Activated gamma-delta T cell treated with anti-CD3 and anti-CD28 coated beads, Interleukin-2, amount 50 U/mL, for 16 hours (primary cell): ENCODE measurements at places on chromosomes 1 and 21.

DNA sequence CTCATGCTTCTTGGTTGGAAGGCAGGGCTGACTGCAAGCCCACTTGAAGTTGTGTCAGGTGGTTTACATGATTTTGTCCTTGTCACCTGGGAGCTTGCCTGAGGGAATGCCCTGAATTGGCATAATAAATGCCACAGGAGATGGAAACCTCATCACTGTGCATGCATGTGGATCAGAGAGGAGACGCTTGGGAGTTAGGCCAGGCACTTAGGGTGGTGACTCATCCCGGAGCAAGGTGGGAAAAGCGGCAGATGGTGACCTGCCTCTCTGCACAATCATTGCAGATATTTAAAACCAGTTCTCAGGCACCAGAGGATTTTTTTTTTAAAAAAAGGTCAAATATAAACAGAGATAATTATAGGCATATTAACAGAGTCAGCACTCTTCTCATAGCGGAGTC is 202.2 kb upstream of the KIAA0040 start:
- DNase-seq = no peak

- no peak for DNase-seq
Observed at GRCh38 chr1:213325482-213325881, 274.4 kb downstream of the RPS6KC1 start.

GRCh38 chr1:193140254-193140653 is 18.4 kb downstream of the CDC73 start:
- no peak for DNase-seq

DNA sequence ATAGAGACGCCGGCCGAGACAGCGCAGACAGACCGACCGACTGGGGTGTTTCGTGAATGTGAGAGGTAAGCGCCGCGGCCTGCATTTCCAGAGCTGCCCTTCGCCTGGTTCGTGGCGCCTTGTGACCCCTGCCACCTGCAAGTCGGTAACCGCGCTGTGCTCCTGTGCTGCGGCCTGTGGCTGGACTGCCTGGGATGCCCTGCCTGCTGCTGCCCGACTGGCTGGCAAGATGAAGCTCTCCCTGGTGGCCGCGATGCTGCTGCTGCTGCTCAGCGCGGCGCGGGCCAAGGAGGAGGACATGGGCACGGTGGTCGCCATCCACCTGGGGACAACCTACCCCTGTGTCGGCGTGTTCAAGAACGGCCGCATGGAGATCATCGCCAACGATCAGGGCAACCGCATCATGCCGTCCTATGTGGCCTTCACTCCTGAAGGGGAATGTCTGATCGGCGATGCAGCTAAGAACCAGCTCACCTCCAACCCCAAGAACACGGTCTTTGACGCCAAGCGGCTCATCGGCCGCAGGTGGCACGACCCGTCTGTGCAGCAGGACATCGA is 150.8 kb downstream of the RRAGC start:
- no peak for DNase-seq

GRCh38 chr1:15733218-15733725 is 2.8 kb upstream of the SLC25A34 start:
- no peak for DNase-seq

DNA sequence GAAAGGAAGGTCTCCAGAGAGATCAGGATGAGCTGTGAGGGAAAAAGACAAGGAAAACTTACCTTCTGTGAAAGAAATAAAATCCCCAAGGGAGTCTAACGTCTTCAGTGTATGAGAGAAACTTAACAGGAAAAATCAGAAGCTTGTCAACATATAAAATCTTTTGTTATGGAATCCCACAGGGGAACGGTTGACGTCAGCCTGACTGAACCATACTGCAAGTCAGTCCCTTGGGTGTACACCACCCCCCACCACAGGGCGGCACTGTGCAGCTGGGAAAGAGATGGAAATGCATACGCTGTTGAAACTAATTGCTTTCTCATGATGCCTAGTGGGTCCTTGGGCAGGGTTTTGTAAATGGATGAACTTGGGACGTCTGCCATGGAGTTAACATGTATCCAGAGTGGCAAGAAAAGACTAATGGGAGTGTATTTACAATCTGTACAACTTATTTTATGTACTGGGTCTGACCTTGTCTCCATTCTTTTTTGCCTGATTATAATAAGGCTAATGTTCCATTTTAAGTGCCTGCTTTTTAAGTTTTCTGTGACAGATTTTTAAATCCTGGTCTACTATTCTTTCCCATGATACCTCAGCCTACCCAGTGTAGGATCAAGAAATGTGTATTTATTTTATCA is 22.7 kb downstream of the UTP25 start:
- no peak for DNase-seq

- no peak for DNase-seq
Observed at GRCh38 chr1:2432441-2432844, 20.1 kb upstream of the PEX10 start.
